Kidney glomerular epithelial cell (primary cell): ENCODE measurements at places on chromosomes 4 and X.

GRCh38 chr4:168631241-168632162 is 134.7 kb downstream of the PALLD start:
- peak; percentile 79 for DNase-seq

GRCh38 chr4:152000518-152000917 is 239.7 kb upstream of the GATB start:
- DNase-seq = no peak

GRCh38 chrX:114584375-114584943 is 573 bp downstream of the HTR2C start:
- DNase-seq = no peak

- no peak for DNase-seq
These were observed 99.1 kb upstream of the TSPAN7 start for GRCh38 chrX:38462257-38462656.

- DNase-seq = no peak
These were observed 326.6 kb upstream of the F9 start for GRCh38 chrX:139203651-139204570.

DNA sequence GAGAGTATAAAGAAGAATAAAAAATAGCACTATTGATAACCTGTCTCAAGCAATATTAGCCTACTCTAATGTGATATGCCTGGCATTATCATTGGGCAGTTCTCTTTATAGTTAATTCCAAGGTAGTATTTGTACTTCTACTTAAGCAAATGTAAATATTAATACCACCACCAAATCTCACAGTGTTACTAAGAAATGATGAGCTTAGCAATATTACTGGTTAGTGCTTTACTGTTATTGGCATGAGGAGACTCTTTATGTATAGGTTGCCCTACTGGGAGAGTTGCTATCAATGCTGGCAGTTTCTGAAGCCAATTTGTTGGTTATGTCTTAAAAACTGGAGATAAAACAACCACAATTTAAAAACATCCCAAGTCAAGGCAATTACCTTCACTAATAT is 155.7 kb downstream of the CDS1 start:
- DNase-seq = no peak

GRCh38 chr4:148881860-148882643 is 439.8 kb upstream of the NR3C2 start:
- DNase-seq = no peak

DNA sequence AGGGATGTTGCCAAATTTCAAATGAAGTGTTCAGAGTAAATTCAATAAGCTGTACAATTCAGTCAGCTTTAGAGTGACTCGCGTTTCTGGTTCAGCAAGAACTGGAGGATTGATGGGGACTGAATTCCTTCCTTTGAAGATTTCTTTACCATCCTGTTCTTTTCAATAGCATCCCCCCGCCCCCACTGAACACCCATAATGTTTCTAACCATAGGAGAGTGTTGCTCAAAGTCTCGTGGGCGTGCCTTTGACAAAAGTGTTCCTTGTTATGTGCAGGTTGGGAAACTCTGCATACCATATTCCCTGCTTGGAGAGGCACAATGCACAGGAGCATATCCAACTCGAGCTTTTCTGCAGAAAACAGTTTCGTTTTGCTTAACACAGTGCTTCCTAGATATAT is 323.5 kb upstream of the CASK start:
- no peak for DNase-seq

DNA sequence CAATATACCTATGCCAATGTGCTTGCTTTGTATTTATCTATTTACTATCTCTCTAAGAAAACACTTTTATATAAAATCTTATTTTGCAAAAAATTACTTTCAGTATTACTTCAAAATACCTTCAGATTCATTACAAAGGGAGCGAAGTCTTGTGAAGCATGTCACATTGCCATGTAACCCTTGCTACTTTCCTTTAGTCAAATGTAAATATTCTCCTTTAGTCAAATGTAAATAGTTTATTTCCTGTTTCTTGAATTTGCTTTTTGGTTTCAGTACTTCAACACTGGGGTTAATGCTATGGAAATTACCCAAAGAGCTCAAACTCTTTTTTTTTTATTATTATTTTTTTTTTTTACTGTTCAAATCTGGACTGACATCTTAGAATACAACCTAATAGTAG is 383.3 kb downstream of the GRXCR1 start:
- no peak for DNase-seq

GRCh38 chr4:148069086-148069894 is 337.4 kb downstream of the ARHGAP10 start:
- DNase-seq = no peak

DNA sequence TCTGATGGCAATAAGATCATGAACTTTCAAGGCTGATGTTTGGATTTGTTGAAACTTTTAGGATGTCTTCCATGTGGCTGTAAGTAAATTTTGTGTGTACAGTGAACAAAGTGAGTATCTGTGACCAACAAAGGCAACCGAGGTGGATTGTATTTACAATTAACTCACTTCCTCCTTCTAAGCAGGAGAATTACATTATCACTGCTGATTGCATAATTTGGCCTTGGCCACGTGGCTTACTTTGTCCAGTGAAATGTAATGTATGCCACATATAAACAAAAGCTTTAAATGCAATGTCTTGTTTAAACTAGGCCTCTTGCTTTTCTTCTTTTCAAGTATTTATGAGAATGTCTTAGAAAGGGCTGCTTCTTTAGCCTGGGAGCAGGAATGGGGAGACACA is 66.3 kb upstream of the MAD2L1 start:
- DNase-seq = no peak

DNA sequence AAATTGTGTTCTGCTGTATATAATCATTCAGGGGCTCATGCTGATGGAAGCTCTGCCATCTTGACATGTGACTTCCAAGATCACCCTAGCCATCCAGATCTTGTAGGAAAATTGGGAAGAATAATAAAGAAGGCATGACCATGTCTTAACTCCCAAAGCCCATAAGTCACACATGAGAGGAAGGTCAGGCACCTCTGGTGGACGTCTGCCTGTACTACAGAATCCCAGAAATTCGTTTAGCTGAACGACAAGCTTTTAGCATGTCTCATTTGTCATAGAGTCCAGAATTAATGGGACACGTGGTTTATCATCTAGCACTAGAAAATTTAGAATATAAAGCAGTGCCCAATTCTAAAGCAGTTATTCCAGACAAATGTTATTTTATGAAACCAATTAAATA is 212.7 kb downstream of the CENPC start:
- DNase-seq = no peak

DNA sequence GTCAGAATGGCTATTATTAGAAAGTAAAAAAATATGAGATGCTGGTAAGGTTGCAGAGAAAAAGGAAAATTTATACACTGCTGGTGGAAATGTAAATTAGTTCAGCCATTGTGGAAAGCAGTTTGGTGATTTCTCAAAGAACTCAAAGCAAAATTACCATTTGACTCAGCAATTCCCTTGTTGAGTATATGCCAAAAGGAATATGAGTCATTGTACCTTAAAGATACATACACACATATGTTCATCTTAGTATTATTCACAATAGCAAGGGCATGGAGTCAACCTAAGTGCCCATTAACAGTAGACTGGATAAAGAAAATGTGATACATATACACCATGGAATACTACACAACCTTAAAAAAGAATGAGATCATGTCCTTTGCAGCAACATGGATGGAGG is 148.2 kb downstream of the COMMD8 start:
- DNase-seq = no peak

DNA sequence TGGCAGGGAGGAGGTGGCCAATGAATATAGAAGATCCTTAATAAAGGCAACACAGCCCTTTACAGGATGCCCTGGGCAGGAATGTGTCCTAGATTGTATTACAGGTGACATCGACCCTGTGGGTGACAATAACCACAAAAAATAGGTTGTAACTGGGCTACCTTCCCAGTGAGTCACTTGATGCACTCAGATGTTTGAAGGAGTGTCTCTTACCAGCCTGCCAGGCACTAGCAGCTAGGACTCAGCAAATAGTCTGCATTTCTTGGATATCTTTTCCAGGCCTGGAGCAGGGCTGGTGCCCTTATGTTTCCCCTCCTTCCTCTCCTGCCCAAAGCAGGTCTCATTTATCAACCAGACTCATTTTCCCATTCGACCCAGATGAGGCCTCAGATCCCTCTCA is 50.9 kb upstream of the TMEM164 start:
- DNase-seq = peak; percentile 2

- DNase-seq = no peak
These were observed 8.9 kb upstream of the TRIML1 start for GRCh38 chr4:188130355-188130754.

DNA sequence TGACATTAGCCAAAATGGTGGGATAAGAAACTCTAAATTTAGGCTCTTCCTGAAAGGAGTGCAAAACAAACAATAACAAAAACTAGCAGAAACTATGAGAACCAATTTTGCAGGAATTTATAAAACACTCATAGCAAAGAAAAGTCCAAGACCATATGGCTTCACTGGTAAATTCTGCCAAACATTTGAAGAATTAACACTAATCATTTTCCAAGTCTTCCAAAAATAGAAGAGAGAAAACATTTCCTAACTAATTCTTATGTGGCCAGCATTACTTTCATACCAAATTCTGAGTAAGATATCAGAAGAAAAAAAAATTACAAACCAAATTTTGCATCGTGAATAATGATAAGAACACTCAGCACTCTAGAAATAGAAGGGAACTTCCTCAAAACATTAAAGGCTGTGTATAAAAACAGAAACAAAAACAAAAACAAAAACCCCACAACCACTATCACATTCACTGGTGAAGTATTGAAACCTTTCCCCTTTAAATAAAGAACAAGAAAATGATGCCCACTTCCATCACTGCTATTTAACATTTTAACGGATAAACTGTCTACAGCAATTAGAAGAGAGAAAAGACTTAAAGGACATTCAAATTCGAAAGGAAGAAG is 524.3 kb upstream of the GALNTL6 start:
- DNase-seq = no peak

- no peak for DNase-seq
These were observed 8.7 kb downstream of the MAB21L2 start for GRCh38 chr4:150590631-150591030.

DNA sequence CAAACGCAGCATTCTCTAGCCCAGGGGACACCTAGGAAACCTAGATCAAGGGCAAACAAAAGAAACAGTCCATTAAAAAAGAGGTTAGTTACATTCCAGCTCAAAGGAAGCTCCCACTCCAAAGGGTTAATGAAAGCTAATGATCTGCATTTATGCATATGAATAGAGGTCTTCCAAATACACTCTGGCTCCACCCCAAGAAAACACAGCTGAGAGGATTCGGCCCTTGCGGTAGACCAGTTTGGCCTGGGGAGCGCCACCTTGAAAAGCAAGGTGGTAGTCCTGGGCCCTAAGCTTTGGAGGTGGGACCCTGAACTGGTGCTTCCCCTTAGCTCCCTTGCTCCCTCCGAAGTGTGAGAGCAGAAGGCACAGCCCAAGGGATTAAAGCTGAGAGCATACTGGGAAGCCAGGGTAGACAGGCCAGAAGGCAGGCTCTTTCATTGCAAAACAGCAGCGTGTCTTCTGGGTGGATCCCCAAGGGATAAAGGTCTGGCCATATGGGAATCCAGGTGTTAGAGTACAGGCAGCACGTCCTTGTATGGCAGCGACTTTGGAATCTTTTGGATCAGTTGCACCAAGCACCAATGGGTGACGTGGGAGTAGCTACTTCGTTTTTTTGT is 3.7 kb downstream of the GABRQ start:
- DNase-seq = no peak
